ENCODE measurements at places on chromosomes 13 and 19.
A peak's percentile ranks its signal among the peaks of the same experiment; 100 is the strongest.

GRCh38 chr13:78398743-78399410 is 204.5 kb downstream of the POU4F1 start:
- no peak for DNase-seq

DNA sequence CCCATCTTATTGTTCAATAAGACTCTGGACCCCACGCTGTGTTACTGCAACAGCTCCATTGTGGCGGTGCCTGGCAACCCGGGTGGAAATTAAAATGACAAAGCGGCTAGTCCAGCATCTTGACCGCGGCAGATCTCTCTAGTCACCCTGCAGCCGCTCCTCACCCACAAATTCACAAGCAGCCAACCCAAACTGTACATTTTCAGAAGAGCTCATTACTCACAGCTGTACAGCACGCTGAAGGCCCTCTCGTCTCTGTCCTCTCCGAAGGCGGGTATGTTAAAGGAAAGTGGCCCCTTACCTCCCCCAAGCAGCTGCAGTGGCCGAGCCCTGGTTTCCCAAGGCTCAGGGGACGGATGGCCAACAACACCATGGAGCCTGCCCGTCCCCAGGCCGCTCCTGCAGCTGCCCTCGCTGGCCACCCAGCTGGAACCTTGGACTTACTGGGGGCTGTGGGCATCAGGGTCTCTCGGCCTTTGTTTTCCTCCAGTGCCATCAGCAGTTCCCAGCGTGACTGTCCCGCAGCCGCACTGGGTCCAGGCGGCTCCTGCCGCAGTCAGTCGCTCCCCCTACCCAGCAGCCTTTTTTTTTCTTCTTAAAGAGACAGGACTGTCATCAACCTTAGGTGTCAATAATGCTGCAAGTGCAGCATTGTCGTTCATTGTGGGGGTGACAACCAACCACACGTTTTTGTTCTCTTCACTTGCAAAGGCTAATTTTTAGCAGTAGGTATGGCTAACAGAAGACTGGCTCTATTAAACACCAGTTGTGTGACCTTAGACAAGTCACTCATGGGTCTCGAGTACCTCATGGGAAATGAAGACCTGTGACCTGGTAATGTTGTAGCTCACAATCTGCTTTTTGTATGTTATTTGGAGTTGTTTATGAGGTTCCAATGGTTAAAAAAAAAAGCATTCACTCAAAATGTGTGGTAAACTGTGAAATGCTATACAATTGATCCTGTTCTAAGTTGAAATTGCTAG is at the start of gene SACS:
Gene SACS (minus strand): TSS at position 532 of the 983 bp plus-strand sequence. CDS start 22,463 bp downstream, outside the sequence.
- DNase-seq = no peak

DNA sequence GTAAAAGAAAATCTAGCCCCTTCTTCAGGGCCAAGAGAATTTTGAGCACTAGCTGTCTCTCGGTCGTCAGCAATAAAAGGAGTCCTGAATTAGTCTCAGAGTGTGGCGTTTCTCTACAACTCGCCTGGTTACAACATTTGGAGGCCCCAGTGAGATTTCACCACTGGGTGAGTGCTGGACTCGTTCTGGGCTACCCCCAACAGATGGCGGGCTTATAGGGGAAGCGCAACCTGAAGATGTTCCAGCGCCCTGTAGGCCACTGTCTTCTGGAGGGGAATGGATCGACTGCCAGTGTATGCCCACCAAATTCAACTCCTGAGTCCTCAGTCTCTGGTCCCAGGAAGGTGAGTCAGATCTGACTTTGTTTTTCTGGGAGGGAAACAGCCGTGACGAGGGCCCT is 11.7 kb upstream of the ZNF181 start:
- DNase-seq = no peak

GRCh38 chr13:77789376-77789775 is 91.9 kb downstream of the SLAIN1 start:
- no peak for DNase-seq

GRCh38 chr13:104327211-104327610 is 1261.0 kb upstream of the SLC10A2 start:
- no peak for DNase-seq

GRCh38 chr19:3908266-3909054 is 24.4 kb upstream of the NMRK2 start:
- no peak for DNase-seq

DNA sequence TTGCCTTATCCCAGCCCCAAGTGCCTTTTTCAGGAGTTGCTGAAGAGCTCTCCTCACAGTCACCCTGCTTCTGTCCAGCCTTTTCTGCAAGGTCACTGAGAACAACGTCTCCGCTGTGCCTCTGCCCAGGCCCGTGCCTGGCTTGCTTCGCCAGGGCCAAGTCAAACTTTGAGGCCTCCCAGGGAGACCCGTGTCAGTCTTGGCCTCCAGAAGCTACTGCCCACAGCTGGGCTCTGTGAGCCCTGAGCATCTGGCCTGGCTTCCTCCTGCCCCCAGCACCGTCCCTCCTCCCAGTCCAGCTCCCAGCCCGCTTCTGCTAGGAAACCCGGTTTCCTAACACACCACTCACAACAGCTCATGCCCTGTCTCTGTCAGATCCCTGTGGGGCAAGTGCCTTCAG is 165.9 kb downstream of the TEX29 start:
- no peak for DNase-seq

DNA sequence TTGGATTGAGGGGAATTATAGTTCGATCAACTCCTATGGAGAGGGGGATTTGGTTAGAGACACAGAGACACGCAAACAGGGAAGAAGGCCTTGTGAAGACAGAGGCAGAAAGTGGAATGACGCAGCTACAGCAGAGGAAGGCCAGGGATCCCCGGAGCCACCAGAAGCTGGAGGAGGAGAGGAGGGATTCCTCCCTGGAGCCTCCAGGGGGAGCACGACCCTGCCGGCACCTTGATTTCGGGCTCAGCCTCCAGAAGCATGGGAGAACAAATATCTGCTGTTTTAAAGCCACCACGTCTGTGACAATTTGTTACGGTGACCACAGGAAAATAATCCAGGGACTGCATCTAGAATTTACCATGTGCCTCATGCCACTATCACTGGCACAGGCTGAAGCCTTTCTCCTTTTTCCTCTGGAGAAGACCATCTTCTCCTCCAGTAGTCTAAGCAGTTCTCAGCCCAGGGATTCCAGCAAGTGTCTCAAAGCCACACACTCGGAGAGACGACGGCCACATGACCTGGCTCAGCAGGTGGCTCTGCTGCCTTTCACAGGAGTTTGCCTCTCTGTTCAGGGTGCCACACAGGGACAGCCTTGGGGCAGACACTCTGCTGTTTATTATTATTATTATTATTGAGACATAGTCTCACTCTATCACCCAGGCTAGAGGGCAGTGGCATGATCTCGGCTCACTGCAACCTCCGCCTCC is 39.9 kb upstream of the CCNE1 start:
- peak; percentile 7 for DNase-seq

DNA sequence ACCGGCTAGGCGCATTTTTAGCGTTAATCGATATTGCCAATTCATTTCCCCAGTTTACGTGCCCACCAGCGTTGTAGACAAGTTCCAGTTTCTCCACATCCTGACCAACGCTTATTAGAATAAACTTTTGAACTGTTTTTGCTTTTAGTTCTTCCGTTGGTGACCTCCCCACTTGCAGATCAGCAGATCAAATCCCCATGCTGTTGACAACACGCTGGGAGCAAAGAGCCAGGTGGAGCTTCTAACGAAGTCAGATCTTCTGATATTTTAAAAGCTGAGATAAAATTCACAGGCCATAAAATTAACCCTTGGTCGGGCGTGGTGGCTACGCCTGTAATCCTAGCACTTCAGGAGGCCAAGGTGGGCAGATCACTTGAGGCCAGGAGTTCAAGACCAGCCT is 21.2 kb downstream of the RCN3 start:
- DNase-seq = no peak

GRCh38 chr13:111323950-111324651 is 3.7 kb downstream of the TEX29 start:
- DNase-seq = no peak

DNA sequence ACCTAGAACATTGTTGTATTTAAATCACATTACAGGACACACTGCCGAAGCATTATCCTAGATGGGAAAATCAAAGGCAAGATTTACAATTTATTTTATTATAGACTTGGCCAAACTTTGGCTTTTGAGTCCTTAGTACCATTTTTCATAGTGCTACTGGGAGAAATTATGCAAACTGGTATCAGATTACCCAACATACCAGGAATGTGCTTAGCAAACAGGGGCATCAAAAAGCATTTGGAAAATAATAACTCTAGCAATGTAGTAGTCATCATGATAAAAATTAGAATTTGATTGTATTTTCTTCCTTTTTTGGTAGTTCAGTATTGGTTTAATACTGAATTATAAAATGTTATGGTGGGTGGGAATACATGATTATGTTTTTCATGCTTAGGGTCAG is 34.0 kb downstream of the GPC6 start:
- DNase-seq = no peak

- DNase-seq = no peak
Measured at GRCh38 chr19:41123716-41124294, 9.6 kb downstream of the CYP2F1 start.

GRCh38 chr19:45283443-45284033 is 32.5 kb downstream of the MARK4 start:
- DNase-seq = no peak

GRCh38 chr19:16067205-16067938 is 8.9 kb upstream of the TPM4 start:
- DNase-seq = no peak

- no peak for DNase-seq
Measured at GRCh38 chr13:79775830-79776229, 294.9 kb downstream of the NDFIP2 start.

DNA sequence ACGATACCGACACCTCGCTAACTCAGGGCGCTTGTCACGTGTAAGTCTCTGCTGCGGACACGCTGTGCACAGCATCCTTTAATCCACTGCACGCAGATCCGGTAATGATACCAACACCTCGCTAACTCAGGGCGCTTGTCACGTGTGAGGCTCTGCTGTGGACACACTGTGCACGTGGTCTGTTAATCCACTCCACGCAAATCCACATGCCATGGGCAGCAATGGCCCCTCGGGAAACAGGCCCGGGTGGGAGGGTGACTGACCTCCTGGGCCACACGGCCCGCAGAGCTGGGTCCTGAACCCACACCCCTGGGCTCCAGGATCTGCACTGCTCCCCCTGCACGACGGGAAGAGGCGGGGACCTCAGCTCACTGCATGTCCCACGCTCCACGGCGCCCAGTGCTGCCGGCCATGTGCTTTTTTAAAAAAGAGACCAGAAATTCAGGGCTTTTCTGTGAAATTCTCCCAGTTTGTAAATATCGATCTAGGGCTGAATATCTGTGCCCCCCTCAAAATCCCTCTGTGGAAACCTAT is 16.1 kb downstream of the SHC2 start:
- no peak for DNase-seq

- no peak for DNase-seq
Measured at GRCh38 chr19:11115042-11115441, 25.8 kb downstream of the LDLR start.

GRCh38 chr19:34502582-34503411 is 21.2 kb downstream of the WTIP start:
- no peak for DNase-seq

GRCh38 chr13:44857061-44857460 is 132.2 kb downstream of the NUFIP1 start:
- no peak for DNase-seq

- DNase-seq = peak; percentile 48
Measured at GRCh38 chr19:54164369-54165068, 5.0 kb upstream of the LENG1 start.

DNA sequence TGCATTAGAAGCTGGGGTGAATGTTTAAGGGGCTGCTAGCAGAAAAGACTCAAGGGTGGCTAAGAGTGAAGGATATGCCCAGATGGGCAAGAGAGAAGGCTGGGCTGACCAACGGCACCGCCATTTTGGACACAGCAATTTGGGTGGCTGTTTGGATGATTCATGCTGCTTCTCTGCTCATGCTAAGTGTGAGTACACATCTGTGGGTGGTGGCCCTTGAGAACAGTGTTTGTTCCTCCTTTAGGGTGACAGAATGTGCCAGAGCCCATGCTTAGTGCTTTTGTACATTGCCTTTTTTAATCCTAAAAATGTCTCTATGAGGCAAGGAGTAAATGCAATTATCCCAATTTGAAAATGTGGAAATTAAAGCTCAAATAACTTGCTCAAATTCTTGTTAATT is 9.8 kb downstream of the CBY2 start:
- no peak for DNase-seq

DNA sequence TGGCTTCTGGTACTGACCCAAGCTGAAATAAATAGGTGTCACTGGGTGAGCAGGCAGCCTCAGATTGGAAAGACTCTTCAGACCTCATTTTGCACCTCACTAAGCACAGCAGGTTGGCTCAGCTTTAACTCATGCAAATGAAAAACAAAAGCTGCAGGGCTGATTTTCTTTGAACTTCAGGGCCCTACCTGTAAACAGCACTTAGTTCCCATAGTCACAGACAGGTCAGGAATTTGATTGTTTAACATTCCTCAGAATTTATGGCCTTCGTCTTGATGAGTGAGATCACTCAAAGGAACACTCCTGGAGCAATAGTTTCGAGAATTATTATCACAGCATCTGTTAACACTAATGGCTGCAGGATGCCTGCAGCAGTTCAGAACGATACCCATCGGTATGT is 718.5 kb downstream of the EFNB2 start:
- no peak for DNase-seq

DNA sequence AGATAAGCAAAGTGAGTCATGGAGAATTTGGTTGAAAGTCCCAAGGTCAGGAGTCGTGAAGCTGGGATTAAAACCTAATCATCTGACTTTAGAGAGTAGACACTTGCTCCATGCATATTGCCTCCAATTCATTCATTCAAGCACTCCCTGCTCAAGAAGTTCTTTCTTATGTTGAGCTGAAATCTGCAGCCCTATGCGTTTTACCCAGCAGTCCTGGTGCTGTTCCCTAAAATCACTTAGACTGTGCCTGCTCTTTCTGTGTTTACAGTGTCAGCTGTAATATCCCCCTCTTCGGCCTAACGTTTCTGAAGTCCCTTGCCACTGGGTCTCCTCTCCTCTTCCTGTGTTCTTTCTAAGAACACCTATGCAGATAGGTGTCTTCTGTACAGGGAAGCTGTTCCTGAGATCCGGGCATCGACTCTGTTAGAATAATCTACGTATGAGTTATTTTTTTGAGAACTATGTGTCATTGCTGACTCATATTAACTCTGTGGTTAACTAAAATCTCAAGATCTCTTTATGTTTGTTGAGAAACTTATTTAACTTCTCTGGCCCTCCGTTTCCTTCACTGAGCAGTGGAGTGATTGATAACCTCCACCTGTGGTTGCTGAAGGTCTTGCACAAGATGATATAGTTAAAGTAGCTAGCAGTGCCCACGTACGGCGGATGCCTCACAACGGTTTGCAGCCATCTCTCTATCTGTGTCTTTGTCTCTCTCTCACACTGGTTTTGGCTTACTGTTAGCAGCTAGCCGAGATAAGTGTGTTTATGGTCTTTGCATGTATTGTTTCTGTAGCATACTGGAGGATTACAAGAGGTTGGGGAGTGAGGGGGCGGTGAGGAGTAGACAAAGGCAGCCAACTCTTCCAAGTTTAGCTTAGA is 4.7 kb downstream of the ALOX5AP start:
- peak; percentile 33 for DNase-seq
